ENCODE measurements at places on chromosomes 7 and 10. TPM values are rescaled to one million over a fixed set of nuclear protein-coding genes. Genes with fewer than 3 reads are reported as not detected.

DPY19L1 gene
- 49.9 TPM for total RNA-seq

SPDYE8 gene
- not detected for total RNA-seq

TMEM229A gene
- not detected for total RNA-seq

RBM20 gene
- total RNA-seq: 0.15 TPM

OR6V1 gene
- total RNA-seq: not detected

ATXN7L1 gene
- 4.4 TPM for total RNA-seq

TAS2R41 gene
- not detected for total RNA-seq

SCART1 gene
- total RNA-seq: 0.25 TPM

ELN gene
- total RNA-seq: 1.8 TPM

SEMA3C gene
- total RNA-seq: not detected

FHIP2A gene
- 13.3 TPM for total RNA-seq

LDB3 gene
- not detected for total RNA-seq

Data from mammary microvascular endothelial cell (primary cell).